Naive thymus-derived CD8-positive, alpha-beta T cell (primary cell): ENCODE measurements at places on chromosomes 12 and 14.

- DNase-seq: no peak
Measured at GRCh38 chr12:125688881-125689280, 623.6 kb downstream of the AACS start.

DNA sequence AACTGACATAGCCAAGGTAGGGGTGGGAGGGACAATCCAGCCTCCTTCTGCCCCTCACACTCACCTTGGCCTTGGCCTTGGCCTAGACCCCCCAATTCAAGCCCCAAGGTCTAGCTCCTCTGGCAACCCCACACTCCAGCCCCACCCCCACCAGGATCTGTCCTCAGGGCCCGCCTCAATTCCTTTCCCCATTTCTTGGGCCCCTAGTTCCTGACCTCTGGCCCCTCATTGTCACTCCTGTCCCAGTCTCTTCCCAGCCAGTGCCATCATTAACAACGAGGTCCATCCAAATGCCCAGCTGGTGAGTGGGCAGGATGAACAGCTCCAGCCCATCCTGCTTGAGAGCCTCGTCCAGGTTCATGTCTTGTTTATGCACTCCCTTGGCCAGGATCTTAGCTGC lies 6.8 kb upstream of the GDF11 start:
- DNase-seq: no peak

GRCh38 chr12:40446385-40446784 lies 221.6 kb downstream of the LRRK2 start:
- DNase-seq: no peak

DNA sequence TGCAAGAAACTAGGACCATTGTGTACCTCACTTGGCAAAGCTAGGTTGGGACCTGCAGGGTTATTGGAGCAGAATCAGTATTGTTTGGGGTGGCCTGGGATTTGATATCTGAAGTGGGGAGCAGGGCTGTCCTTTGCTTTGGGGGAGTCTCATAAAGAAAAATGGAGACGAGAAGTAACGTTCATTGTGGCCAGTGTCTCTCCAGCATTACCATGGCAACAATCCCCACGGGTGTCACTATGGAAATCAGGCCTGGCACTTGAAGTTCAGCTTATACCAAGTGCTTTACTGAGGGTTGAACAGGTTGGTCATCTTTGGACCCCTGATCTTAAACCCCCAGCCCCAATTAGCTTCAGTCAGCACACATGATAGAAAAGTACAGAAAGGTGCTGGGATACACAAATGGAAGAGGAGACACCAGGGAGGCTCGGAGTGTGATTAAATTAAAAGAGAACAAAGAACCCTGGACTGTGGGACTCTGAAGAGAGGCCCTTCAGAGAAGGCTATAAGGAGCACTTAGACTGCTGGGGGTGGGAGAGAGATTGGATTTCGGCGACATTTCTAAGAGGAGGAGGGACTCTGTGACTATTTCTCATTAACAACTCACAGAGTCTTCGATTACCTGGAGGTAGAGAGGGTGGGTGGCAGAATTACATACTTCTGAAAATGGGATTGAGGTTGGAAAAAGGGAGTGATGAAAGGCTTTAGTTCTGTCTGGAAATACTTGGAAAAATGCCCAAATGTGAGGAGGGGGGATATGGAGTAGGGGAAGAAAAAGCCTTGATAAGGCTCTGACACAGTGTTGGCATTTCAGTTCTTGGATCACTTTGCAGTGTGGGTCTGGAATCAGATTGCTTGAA lies 3.7 kb downstream of the KIF5A start:
- DNase-seq: no peak

GRCh38 chr12:108802101-108802961 lies 55.1 kb downstream of the SSH1 start:
- DNase-seq: no peak

DNA sequence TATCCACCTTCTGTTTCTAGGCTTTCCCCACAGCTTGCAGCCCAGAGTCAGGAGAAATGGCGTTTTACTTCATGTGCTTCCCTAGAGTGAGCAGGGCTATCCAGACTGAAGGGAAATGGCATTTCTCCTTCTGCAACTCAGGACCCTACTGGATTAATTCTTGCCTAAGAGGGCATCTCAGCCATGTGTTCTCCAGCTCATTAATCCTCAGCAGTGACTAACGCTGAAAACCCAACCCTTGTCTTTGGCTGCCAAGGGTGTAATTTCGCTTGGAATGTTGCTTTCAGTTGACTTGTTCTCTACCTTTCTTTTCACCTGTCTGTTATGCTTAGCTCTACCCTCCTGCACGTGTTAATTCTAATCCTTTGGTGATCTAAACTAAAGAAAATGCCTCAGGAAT lies 21.0 kb upstream of the EMP1 start:
- DNase-seq: no peak

GRCh38 chr14:77542421-77543239 lies 44.0 kb upstream of the ISM2 start:
- DNase-seq: no peak

DNA sequence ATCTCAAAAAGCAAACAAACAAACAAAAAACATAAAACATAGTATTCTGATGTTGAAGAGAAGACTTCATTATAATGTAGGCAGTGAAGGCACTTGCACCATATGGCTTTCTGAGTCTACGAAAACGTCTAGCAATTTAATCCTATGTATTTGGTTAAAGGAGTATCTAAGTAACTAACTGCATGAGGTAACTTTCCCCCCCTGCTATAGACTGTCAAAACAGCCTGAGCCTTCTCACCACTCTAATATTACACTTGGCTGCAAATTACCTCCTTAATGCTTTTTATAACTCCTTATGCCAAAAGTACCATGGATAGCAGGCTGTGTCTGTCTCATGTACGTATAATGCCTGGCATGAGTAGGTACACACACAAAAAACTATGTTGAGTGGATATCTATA lies 607.6 kb upstream of the FLRT2 start:
- no peak for DNase-seq

DNA sequence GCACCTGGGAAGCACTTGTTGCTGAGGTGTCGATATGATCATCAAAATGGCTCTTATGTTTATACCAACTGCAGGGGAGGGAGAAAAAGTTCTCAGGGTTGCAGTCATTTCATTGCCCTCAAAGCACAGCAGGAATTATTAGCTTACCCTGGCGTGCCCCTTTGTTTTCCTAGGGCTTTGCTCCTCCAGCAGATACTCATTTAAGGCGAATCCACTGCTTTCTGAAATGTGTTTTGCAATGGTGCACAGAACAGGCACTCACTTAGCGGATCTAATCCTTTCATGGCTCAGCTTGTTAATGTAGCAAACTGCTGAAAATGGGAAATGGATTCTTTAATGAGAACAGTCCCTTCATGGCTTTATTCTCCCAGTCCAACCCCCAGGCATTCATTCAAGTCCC lies 76.7 kb downstream of the NKX2-1 start:
- DNase-seq: no peak

- DNase-seq: no peak
Measured at GRCh38 chr12:62957233-62957953, 22.4 kb upstream of the PPM1H start.

- DNase-seq: peak; percentile 33
Measured at GRCh38 chr12:49264466-49264872, 413 bp upstream of the TUBA1C start.

- DNase-seq: peak; percentile 19
Measured at GRCh38 chr12:124636138-124636978, 68.9 kb upstream of the NCOR2 start.

DNA sequence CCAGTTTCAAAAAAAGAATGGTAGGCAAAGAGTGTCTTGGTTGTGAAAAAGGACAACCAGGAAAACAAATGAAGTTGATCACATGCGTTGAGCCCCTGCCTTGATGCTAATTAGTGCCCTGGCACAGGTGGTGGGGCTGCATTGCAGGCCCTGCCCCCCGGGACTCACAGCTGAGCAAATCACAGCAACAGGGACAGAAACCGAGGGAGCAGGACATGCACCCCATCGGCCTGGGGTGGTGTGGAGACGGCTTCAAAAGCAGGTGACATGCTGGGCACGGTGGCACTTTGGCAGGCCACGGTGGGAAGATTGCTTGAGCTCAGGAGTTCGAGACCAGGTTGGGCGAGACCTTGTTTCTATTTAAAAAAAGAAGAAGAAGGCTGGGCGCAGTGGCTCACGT lies 1.1 kb upstream of the PAPLN start:
- DNase-seq: no peak

DNA sequence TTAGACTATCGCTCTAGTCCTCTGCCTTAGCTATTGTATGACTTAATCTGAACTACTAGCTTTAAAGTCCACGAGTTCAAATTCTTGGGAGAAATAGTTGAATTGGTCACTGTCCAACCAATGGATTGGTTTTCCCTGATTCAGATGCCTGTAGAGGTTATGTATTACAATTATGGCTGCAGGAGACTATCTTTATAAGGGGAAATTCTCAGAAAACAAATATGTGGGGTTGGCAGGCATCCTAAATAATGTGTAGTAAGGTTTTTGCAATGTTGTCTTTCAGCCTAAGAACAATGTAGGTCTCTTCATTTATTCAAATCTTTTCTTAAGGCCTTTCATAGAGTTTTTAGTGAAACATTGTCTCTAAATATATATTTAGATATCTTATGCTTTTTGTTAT lies 26.9 kb downstream of the MYRFL start:
- DNase-seq: no peak

- DNase-seq: no peak
Measured at GRCh38 chr14:61110316-61111082, 129.5 kb downstream of the SLC38A6 start.

DNA sequence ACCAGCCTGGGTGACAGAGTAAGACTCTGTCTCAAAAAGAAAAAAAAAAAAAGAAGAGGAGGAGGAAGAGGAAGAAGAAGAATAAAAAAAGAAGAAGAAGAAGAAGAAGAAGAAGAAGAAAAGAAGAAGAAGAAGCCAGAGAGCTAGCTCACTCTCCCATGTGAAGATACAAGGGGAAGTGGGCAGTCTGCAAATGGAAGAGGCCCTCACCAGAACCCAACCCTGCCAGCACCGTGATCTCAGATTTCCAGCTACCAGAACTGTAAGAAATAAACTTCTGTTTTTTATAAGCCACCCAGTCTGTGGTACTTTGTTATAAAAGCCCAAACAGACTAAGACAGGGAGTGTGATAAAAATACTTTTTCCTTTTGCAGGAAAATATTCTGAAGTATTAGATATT lies 130.7 kb downstream of the ETNK1 start:
- no peak for DNase-seq

GRCh38 chr14:80135305-80136088 lies 75.8 kb downstream of the DIO2 start:
- DNase-seq: no peak

DNA sequence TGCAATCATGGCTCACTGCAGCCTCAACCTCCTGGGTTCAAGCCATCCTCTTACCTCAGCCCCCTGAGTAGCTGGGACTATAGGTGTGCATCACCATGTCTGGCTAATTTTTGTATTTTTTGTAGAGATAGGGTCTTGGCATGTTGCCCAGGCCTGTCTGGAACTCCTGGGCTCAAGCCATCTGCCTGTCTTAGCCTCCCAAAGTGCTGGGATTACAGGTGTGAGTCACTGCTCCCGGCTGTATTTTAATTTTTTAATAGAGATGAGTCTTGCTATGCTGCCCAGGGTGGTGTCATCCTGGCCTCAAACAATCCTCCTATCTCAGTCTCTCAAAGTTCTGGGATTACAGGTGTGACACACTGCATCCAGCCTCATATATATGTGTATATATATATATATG lies 31.7 kb upstream of the GPRC5A start:
- DNase-seq: no peak

DNA sequence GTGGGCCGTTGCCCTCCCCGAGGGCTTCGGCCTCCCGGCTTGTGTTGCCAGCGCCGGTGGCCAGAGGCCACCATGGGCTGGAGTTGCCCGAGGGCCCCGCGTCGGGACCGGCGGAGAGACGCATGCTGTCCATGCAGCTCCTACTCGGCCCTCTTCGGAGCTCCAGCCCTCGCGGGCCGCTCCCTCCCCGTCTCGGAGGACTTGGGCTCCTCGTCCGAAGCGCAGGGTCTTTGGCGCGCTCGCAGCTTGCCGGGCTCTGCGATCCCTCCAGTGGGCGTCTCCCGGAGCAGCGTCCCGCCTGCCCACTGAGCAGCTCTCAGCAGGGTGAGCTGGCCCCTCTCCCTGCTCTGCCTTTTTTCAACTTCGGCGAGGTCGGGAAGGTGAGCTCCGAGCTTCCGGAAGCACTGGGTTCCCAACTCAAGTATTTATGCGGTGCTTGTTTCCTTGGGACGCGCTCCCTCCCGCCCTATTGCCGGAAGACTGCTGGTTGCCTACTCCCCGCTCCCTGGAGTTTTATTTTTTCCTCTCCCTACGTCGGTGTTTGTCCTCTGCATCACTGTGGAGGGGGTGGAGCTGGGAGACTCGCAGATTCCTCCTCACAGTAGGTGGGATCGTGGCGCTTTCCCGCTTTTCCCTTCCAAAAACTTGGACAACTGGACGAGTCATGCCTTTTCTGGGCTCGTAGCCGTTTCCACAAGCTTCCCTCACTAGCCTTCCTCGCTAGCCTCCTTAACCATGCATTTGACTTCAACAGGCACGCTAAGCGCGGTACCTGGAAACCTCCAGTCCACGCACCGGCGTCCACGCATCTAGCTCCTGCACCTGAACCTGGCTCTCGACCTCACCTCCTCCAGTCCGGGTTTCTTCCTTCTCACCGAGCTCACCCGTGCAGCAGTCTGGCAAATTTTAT lies at the start of gene AVPR1A:
AVPR1A (minus strand) TSS at position 489 of the 910 bp plus-strand sequence; CDS start at position 124, 365 bp downstream.
- no peak for DNase-seq

- DNase-seq: no peak
Measured at GRCh38 chr12:95336387-95337067, 118.9 kb downstream of the VEZT start.

DNA sequence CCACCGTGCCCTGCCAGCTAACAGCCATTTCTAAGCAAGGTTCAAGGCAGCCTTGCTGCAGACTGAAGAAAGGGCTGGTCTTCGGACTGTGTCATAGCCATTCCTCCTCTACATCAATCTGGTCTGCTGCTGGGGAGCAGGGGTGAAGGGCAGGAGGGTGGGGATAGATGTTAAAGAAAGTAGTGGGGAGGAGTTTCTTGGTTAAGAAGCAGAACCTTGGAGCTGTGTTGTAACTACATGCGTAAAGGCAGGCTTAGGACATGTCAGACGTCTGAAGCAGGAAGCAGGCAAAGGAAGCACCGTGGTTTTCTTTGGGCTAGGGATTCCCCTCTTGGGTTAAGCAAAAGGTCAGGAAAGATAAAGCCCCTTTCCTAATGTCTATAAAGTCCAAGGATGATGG lies 18.1 kb upstream of the NEK9 start:
- DNase-seq: no peak

DNA sequence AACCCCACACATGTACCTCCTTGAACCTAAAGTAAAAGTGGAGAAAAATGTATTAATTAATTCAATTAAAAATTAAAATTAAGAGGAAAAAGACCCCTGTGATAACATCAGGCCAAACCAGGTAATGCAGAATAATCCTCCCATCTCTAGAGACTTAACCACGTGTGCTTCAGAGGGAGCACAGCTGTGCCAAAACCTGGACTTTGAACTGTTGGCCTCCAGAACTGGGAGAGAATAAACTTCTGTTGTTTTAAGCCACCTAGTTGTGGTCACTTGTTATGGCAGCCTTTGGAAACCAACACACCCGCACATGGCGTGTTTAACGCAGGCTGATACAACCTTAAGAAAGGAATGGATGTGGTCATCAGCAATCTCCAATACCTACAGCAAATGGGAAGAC lies 23.8 kb downstream of the OAS2 start:
- no peak for DNase-seq
